ENCODE measurements at places on chromosomes 11 and 22.

GRCh38 chr11:10941414-10941813 is 83.6 kb upstream of the ZBED5 start:
- DNase-seq, result no peak

DNA sequence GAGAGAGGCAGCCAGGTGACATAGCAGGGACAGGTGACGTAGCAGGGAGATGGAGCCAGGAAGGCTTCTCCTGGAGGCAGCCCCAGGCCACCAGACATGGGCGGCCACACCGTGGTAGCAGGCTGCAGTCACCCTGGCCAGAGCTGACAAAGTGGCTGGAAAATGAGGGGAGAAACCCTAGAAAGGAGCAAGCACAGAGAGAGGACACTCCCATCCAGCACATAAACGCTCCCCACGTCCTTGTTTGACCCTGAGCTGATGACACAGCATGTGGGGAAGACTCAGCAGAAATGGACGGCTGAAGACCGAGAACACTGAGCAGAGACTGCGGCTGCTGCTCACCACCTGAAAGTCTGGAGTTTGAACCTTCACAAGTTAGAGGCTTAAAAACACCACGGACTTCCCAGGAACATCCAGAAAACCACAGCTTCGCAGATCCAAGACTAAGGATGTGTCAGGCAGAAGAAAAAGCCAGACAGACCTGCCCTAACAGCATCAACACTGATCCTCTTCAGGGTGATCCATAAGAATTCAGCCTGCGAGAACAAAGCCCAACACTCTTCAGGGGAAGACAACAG is 28.7 kb downstream of the DRD4 start:
- no peak for DNase-seq

DNA sequence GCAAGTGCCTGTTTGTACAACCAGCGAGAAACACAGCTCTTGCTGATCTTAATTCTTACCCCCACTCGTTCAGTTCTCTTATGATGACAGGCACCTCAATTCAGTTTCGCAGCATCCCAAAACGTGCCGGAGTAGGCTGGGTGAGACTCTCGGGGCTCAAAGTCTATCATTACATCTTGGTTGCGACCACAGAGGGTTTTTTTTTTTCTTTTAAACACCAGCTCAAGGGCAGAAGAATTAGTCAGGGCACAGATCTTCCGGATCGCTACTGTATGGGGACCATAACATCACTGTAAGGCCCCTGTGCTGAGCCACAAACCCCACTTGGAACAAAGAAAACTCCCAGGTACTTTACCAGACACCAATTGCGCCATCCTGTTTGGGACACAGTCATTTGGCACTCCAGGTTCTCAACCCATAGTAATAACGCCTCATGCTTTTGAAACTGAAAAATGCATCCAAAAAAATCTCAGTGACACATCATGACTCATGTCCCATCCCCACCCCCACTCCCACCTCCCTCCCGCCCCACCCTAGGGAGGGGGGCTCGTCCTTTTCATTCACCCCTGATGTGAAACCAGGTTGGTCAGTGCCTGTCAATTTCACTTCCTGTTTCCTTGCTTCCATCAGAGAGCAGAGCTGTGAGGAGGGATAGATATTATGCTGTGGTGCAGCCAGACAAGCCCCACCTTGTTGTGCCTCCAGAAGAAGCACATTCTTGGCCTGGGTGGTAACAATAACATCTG is 41.0 kb upstream of the CD5 start:
- DNase-seq, result no peak

DNA sequence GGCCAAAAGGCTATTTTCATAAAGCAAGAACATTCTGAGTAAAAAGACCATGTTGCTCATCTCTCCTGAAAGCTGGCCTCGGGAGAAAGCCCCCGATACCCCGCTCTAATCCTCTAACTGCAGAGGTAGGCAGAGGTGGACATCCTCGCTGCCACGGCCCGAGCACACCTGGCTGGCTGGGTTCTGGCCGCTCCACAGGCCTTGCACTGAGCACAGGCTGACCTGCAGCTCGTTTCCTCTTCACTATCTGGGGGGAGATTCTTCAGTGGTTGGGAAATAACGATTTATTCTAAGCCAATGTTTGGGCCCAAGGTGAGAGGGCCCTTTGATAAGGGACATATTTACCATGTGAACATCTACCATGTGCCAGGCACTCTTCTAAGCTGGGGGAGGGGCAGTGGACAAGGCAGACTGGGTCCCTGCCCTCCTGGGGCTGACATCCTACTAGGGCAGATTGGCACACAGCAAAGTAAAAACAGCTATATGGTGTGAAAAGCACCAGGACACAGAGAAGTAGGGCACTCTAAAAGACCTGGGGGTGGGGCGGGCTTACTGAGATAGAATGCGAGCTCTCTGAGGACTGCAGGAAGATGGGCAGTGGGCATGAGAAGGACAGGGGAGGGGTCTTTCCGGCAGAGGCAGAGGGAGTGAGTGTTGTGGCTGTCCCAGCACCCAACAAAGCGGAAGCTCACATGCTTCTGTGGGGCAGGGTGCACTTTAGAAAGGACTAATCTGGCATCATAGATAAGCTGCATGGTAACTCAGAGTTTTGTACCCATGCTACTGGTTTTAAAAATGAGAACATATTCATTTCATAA is 65.5 kb upstream of the ARFGAP3 start:
- no peak for DNase-seq

- DNase-seq, result no peak
These were observed 43.2 kb upstream of the CLMP start for GRCh38 chr11:123238297-123238696.

GRCh38 chr11:70244698-70245097 is 25.8 kb upstream of the PPFIA1 start:
- DNase-seq, result no peak

GRCh38 chr22:39266398-39267030 is 21.7 kb upstream of the PDGFB start:
- DNase-seq, result no peak

DNA sequence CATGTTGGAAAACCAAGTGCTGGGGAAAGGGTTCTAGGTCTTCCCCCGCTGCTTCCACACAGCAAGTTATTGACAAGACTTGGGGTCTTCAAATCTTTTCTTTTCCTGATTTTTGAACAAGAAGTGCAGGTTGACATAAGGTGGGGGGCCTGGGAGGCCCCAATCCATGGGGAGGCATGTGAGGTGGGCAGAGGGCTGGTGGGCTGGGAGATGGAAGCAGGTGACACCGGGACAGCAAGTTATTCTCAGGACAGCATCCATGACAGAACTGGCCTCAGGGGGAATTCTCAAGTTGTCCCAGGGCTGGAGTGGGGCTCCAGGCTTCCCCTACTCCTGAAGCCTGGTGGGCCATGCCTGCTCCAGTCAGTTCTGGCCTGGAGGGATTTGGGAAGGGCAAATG is 5.5 kb downstream of the FGF19 start:
- DNase-seq, result no peak
